ENCODE measurements at places on chromosomes 2 and 18.

GRCh38 chr2:139465789-139466188 is 685.6 kb upstream of the NXPH2 start:
- DNase-seq, result no peak

DNA sequence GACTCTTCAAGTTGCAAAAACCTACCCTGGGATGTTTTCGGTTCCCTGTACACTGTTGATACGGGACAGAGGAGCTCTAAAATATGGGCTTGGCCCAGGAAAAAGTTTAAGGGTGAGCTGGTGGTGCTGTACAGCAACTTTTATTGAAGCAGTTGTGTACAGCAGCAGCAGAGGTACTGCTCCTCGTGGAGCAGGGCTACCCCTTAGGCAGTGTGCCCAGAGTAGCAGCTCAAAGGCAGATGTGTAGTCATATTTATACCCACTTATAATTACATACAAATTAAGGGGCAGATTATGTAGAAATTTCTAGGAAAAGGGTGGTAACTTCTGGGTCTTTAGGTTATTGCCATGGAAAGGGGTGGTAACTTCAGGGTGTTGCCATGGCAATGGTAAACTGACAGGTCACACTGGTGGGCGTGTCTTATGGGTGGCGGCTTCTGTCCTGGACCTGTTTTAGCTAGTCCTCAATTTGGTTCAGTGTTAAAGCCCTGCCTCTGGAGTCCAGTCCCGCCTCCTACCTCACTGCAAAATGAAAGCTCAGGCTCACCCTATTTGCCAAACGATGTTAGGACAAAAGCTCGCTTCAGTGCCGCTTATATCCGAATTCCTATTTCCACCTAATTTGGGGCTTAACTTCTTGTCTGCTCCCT is 203.2 kb downstream of the ETAA1 start:
- no peak for DNase-seq

GRCh38 chr18:59902131-59902992 is 2.6 kb downstream of the PMAIP1 start:
- no peak for DNase-seq

GRCh38 chr2:218985325-218986091 is 524 bp upstream of the FEV start:
- DNase-seq, result no peak

- DNase-seq, result no peak
Observed at GRCh38 chr18:48364146-48364545, 45.0 kb downstream of the ZBTB7C start.

GRCh38 chr2:18123211-18123570 is 244.7 kb downstream of the KCNS3 start:
- DNase-seq, result no peak

DNA sequence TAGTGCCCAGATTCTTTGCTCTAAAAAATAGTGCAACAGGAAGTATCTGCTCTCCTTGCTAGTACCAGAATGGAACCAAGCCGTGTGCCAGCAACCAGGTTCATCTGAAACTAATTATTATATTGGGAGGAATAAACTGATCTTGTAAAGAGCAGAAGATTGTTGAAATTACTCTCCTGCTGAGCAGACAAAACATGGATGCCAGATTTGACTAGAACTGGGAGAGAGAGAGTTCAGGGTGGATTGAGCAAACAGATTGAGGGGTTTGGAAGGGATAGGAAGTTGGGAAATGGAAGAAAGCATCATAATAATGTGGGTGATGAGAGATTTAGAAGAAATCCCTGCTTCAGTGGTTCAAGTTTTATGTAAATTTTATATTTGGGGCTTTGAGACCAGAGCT is 160.1 kb upstream of the RASGRP3 start:
- DNase-seq, result no peak

DNA sequence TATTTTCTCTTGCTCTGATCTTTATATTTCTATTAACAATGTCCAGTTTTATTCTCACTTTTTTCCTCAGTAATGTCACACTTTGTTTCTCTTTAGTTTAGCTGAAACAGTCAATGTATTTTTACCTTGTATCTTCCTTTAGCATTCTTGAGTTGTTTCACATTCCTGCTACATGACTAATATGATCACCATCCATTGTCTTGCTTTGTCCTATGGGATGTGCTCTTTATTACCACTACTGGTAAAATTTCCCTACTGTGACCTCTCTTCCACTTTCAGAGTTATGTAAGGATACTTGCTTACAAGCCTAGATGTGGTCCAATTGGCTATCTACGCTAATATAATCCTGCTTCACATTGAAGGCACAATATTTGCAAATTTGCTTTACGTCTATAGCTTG is 457.9 kb downstream of the PIK3C3 start:
- DNase-seq, result no peak

- no peak for DNase-seq
Observed at GRCh38 chr2:18800240-18800971, 211.0 kb upstream of the NT5C1B start.

GRCh38 chr2:92074549-92074898 is 2796.7 kb upstream of the TEKT4 start:
- no peak for DNase-seq

DNA sequence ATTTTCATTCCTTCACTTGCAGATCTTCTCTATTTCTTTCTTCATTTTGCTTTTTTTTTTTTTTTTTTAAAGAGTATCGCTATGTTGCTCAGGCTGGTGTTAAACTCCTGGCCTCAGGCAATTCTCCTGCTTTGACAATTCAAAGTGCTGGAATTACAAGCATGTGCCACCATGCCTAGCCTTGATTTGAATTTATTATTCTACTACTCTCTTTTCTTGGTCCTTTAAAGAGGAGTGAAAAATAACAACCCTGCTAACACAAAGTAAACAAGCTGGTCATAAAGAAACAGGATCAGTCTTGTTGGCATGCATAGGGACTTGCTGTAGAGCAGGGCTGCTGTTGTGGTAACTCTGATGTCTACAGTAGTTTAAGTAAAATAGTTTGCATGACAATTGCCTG is 1615.3 kb upstream of the ZEB2 start:
- no peak for DNase-seq

GRCh38 chr2:70954886-70955285 is 19.2 kb downstream of the ATP6V1B1 start:
- no peak for DNase-seq

GRCh38 chr18:55735969-55736368 is 148.0 kb upstream of the TCF4 start:
- DNase-seq, result no peak

DNA sequence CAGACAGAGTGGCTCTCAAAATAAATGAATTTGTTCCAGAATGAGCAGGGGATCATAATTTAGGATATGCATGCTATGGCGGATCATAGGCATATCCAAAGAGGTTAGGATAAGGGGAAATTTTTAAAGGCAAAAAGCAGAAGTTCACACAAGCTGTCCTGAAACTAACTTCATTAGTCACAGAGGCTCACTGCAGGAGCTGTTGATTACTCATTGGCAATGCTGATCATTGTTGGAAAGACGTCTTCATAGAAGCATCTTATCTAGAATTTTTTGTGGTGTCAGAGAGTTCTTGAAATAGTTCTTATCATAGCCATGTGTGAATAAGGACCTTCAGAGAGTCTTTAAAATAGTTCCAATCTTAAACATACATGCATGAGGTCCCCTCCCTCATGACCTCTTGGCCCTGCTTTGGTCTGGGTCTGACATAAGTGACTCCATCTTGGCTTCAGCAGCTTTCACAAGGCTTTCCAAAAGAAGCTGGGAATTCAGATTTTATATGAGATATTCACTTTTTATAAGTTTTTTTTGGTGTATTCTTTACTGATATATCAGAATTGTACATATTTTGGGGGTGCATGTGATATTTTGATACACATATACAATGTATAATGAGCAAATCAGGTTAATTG is 7.5 kb upstream of the CCDC195 start:
- DNase-seq, result no peak

DNA sequence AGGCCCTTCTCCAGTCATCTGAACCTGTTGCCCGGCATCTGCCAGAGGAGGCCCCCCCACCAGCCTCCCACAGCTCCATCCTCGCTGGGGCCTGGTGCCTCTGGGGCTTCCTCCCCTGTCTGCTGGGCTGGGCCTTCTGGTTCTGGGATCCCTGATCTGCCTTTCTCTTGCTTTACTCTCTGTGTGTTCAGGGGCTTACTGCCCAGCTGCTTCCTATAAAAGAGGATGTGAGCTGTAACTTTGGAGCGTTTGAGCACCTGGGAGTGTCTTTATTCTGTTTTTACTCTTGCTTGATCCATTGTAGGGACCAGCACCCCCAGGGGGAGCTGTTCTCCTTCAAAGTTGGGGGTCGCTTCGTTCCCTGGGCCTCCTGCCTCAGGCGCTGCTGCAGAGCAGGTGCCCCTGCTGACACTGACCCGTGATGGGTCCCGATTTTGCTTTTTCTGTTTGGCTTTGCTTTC is 23.1 kb upstream of the FAHD2A start:
- no peak for DNase-seq

GRCh38 chr2:240460781-240461431 is 25.4 kb downstream of the GPC1 start:
- DNase-seq, result no peak

- no peak for DNase-seq
Observed at GRCh38 chr2:238774980-238775509, 72.8 kb upstream of the TWIST2 start.

GRCh38 chr18:31750273-31750672 is 10.4 kb downstream of the SLC25A52 start:
- DNase-seq, result no peak

DNA sequence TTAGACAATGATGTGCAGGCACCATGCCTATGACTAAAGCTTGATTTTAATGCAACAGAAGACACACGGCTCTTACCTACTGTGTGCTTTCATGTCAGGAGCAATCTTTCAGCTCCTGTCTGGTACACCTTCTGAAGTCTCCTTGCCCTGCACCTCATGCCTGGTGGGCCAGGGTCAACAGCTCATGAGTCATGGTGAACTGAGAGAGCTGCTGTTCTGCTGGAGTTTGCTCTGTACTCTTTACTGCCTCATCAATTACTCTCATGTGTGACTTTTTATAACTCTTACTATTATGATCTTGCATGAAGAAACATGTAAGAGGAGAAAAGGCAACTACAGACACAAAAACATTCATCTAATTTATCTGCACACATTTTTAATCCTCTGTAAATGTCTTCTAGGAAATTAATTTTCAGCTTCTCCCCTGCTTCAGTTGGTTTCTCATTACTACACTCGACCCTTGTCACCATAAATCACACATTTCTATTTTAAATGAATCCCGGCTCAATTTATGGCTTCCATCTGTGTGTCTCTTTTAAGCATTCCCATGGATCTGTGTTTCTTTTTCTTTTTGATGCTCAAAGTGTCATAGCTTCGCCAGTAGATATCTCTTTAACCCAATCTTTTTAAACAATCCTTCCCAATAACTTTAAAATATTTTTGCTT is 9.7 kb downstream of the SERPINB7 start:
- no peak for DNase-seq

- no peak for DNase-seq
Observed at GRCh38 chr18:55248495-55248894, 289.2 kb upstream of the CCDC68 start.

GRCh38 chr2:46160326-46160725 is 136.9 kb upstream of the EPAS1 start:
- DNase-seq, result no peak

DNA sequence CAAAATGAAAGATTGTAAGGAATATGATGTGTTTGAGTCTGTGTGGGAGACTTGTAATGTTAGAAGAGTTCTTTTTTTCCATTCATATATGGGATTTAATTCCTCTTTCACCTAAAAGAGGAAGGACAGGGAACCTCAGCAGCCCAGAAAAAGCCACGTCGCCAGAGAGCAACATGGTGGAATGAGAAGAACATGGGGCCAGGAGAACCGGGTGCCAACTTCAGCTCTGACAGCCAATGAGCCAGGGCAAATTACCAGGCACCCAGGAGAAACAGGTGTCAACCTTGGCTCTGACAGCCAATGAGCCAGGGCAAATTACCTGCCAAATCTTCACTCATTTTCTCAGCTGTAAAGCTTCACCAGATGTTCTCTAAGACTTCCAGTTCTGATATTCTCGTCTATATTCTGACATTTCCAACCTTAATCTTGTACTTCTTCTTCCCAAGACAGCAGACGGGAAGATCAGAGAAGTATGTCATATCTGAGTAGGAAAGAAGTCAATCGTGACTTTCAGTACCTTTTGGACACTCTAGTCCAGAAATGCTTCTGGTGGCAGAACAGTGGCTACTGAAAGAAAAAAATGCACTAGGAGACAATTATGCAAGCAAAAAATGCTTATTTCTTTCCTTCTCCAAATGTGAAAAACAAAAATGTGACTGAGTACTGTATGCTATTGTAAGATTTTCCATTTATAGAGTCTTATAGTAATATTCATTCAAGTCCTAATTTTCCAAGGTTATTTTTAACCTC is 79.2 kb upstream of the COL5A2 start:
- no peak for DNase-seq

- DNase-seq, result no peak
Observed at GRCh38 chr2:133848111-133848649, 279.9 kb upstream of the NCKAP5 start.

DNA sequence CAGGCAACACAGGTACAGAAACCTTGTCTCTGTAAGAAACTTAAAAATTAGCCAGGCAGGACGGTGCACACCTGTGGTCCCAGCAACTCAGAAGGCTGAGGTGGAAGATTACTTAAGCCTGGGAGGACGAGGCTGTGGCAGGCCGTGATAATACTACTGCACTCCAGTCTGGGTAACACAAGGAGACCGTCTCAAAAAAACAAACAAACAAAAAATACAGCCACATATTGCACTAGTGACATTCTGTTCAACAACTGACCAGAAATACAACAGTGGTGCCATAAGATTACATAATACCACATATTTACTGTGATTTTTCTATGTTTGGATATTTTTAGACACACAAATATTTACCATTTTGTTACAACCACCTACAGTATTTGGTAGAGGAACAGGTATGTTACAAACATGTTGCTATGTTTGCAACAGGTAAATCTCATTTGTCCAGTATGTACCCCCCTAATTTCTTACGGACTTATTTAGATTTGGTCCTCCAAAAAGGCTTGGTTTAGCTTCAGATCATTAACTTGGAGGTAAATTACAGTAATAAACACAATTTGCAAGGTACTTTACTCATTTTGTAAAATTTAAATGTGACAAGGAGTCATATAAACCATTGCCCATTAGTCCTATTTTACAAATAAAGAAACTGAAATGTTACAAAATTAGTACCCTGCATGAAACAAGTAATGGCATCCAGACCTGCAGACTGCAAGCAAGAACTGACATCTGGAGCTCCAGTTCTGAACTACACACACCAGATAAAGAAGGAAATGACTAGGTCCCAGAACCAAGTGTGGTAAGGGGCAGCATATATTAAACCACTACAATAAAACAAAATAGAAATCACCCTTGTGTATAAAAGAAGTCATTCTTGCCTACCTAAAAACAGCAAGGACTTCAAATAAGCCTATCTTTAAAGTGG is 36.8 kb downstream of the TRIP12 start:
- no peak for DNase-seq

DNA sequence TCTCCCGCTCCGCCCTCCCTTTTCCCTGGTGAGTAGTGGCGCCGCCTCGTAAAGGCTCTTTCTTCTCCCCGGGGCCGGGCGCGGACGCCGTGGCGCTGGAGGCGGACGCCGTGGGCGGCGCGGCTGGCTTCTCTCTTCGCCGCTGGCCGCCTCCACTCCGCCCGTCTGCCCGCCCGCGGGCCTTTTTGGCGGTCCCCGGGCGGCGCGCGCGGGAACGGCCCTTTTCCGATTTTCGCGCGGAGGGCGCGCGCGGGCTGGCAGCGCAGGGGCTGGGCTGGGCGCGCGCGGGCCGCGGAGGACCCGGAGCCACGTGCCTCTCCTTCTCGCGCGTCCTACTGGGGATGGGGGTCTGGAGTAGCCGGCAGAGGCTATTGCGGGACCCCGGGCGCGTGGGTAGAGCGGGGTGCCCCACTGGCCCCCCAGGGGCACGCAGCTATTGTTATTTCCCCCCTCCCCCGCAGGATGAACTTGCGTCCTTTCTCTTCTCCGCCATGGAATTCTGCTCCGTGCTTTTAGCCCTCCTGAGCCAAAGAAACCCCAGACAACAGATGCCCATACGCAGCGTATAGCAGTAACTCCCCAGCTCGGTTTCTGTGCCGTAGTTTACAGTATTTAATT is 472 bp downstream of the SLC20A1 start:
- peak; percentile 64 for DNase-seq
